Muscle of arm (tissue), 14 donors: ENCODE measurements at places on chromosomes 1 and 21. TPM values are rescaled to one million over a fixed set of nuclear protein-coding genes. Genes with fewer than 3 reads are reported as not detected.

GRCh38 chr1:182802006-182802803 lies 12.6 kb downstream of the NPL start:
- DNase-seq = no peak

- peak; percentile 79 for DNase-seq
Measured at GRCh38 chr1:51421964-51422363, 91.6 kb upstream of the TTC39A start.

- DNase-seq = no peak
Measured at GRCh38 chr1:154386643-154387352, 18.3 kb upstream of the IL6R start.

GRCh38 chr1:115084902-115085511 lies 4.3 kb downstream of the TSPAN2 start:
- peak; percentile 59 for DNase-seq

SYNJ1 gene
- polyA plus RNA-seq = 8.1 TPM

DNA sequence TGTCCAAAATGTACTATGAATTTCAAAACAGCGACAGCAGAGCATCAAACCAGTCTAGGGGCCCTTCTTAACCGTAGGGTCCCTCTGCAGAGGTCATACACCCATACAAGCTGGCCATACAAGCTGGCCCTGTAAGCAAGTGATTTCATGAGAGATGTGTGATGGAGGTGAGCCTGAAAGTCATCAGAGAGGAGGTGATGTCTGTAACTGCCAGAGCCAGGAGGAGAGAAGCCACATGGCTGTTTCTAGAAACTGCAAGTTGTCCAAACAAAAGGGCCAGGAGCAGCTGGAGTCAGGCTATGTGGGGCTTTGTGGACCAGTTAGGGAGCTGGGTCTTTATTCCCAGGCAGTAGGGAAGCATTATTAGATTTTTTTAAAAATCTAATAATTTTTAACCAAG lies 14.8 kb upstream of the SERINC2 start:
- DNase-seq = no peak

C8A gene
- polyA plus RNA-seq = not detected

- no peak for DNase-seq
Measured at GRCh38 chr1:222417264-222417663, 130.6 kb downstream of the HHIPL2 start.

DNA sequence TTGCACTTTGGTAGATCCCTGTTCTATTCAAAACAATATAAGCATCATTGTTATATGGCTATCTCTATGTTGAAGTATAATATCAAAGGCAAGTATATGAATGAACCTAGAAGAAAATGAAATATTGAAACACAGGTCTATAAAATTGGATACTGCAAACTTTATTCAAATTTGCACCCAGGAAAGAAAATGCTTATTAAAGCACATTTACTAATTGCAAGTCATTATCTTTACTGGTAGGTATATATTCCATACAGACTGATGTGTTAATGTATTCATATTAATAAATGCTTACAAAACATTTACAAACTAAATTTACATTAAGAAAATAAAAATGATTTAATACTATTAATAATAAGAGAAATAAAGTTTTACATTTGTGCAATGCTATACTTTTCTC lies 469.8 kb downstream of the NCAM2 start:
- DNase-seq = no peak

TEKT2 gene
- 0.16 TPM for polyA plus RNA-seq

MPC2 gene
- 71.7 TPM for polyA plus RNA-seq

PRAMEF27 gene
- polyA plus RNA-seq = not detected

DNA sequence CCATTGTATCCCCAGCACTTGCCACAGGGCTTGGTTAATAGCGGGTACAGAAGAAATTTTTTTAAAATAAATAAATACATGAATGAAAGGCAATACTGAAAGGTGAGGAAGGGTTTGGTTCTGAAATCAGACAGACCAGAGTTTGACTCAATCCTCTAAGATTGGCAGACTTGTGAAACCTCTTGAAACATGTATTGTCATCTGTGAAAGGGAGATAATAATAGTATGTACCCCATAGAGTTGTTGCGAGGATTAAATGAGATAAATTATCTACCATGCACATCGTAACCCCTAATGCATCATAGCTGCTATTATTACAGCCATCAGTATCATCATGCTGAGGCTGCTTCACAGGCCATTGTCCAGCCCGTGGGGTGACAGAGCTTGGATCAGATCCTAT lies 41.4 kb downstream of the S1PR1 start:
- no peak for DNase-seq

CCDC185 gene
- polyA plus RNA-seq = not detected

TRAF3IP3 gene
- 28.0 TPM for polyA plus RNA-seq

- DNase-seq = no peak
Measured at GRCh38 chr1:20685099-20685662, 24.0 kb upstream of the DDOST start.
